ENCODE measurements at places on chromosomes 12 and 14.

- DNase-seq = no peak
Observed at GRCh38 chr12:51000245-51000644, 25.9 kb downstream of the SLC11A2 start.

DNA sequence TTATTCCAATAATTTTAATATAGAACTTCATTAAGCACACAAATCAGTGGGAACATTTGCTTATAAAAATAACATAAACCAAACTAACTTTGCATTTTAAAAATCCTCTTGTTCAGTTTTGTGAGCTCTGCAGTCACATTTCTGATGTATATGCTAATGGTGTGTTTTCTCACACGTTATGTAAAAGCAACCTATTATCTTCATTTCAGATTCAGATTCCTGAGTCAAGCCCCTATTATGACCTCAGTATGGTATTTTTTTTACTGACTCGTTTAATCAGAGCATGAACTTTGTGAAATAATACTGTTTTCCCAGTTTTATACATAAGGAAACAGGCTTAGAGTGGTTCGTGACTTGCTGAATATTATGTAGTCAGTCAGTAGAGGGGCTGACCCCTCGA is 394.0 kb downstream of the TMEM117 start:
- DNase-seq = no peak

DNA sequence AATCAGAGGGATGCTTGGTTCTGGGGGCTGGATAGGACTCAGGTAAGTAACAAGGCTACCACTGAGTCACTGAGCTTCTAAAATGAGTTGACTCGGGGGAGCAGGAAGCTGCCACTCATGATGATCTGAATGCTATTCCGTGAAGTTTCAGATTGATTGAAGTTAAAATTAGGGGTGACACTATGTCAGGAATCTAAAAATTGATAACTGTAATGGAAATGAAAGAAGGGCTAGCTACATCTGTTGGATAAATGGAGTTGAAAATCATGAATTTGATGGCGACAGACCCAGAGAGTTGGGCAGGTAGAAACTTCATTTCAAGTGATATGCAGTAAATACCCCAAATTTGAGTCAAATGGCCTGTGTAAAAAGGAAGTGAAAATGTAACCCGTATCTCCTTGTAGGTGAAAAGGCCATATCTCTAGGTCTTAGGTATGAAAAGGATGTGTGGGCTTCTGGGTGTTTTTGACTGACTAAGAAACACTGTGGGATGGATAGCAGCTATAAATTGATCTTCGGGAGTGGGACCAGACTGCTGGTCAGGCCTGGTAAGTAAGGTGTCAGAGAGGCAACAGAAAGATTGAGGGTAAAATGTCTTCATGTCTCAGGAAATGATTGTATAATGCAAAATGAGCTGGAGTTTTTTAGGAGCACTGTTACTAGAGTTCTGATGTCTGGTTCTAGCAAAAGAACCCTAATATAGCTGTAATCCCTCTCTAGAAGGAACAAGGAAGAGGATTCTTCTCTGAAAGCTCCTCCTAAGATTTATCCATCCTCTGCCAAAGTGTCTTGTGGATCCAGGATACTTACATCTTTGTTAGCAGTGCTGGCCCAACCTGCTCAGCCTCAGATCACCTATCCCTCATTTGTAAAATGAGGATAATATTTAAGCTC is 57.3 kb downstream of the DAD1 start:
- no peak for DNase-seq

GRCh38 chr12:3193131-3193530 is 116.0 kb downstream of the TSPAN9 start:
- DNase-seq = no peak

DNA sequence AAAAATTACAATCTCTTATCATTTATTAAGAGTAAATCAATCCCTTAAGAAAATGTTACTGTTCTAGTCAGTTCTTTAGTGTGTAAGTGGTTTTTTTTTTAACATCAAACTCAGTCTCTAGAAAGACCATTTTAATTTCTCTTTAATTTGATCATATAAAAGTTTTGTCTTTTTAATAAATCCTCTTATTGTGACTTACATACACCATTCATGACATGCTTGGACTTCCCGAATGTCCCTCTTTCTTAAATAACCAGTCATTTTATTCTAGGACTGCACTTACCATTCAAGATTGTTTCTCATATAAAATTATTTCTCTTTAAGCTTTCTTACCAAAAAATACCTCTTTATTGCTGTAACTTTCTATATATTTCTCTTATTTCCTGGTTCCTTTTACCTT is 60.8 kb upstream of the EVL start:
- no peak for DNase-seq

DNA sequence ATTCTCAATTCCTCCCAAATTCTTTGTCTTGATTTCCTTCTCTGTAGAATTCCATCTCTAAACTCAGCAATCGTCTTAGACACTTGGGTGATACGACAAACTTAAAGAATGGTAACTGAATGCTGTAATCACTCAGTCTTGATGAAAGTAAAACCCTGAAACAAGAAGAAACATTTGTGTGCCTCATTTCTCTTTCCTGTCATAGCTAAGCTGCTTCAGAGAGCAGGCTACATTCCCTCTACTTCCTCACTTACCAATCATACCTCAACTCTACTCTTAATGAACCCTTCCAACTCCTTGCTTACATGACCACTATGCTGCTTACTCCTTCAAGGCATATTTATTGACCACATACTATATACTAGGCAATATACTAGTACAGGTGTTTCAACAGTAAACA is 8.3 kb downstream of the MAP4K5 start:
- no peak for DNase-seq

- DNase-seq = no peak
Observed at GRCh38 chr12:13564266-13564810, 367.8 kb downstream of the EMP1 start.

- DNase-seq = no peak
Observed at GRCh38 chr12:3594966-3595365, 104.0 kb downstream of the PRMT8 start.

GRCh38 chr12:115394496-115395220 is 710.7 kb upstream of the TBX3 start:
- no peak for DNase-seq

DNA sequence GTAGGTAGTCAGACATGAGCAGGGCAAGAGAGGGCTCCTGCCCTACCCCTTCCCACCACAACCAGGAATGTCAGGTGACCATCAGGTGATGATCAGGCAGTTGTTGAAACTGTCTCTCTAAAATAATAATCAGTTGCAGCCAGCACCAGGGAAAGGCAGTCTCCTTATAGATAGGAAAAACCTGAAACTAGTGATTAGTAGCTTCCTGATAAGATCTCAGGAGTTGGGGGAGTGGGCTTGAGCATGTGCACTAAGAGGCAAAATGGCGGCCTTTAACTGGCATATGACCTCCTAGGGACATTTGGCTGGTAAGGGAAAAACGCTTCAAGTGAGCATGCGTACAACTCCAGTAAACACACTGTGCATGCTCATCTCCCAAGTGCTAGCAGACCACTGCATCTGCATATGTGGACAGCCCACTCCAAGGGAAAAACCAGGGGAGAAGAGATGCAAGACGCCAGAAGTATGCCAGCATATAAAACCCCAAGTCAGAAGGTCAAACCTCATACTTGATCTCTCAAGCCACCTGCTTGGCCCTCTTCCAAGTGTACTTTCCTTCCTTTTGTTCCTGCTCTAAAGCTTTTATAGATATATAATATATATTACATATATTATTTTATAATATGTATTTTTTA is 37.1 kb downstream of the TGFB3 start:
- DNase-seq = no peak

DNA sequence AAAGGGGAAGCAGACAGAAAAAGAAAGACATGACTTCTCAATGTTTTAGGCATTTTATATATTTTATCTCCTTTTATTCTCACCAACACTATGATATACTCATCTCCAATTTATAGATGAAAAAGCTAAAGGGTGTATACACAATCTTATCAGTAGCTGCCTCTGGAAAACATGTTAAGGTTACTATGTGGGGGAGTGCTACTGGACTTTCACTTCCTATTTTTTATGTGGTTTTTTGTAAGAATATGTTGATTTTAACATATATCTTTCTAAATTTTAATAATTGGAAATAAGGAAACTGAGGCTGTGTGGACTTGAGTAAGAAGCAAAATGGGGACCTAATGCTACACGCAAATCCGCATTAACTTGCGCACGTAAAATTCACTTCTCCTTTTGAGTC is 99.6 kb upstream of the PDE3A start:
- DNase-seq = no peak

GRCh38 chr12:109356577-109356976 is 8.9 kb downstream of the MYO1H start:
- DNase-seq = no peak

Data from epithelial cell of proximal tubule (primary cell).